Activated CD8-positive, alpha-beta memory T cell treated with anti-CD3 and anti-CD28 coated beads, Interleukin-2, amount 50 U/mL, for 48 hours (primary cell): ENCODE measurements at places on chromosomes 4 and X.

GRCh38 chr4:156779042-156779441, 192.6 kb downstream of the PDGFC start:
- DNase-seq = no peak

DNA sequence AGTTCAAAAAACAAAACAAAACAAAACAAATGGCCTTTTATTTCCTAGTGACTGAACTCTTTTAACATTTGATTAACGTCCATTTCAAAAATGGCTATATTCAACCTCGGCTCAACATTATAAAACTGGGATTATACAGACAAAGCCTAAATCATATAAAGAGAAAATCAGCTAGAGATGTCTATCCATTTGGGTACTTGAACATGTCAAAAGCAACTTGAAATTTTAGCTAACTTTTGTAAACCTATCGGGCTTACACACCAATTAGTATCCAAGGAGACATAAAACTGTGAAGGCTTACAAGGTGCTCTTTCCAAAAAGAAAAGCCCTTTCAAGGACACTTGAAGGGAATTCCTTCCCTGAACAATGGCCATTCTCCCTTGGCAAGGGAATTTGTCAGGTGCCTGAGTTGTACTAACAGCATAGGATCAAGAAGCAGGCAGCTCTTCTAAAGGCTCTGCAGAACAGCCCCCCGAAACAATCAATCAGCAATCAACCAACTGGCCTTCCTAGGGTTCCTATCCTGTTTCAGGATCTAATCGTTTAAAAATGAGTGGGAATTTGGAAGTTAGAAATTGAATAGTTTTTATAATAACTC, 633.7 kb upstream of the HTR2C start:
- no peak for DNase-seq

- DNase-seq = peak; percentile 88
These were observed at the start of gene LIN54 for GRCh38 chr4:83010522-83011318. TSS of gene LIN54 (minus strand) at chr4:83010823. CDS start at chr4:82984844, 25,979 bp downstream.

DNA sequence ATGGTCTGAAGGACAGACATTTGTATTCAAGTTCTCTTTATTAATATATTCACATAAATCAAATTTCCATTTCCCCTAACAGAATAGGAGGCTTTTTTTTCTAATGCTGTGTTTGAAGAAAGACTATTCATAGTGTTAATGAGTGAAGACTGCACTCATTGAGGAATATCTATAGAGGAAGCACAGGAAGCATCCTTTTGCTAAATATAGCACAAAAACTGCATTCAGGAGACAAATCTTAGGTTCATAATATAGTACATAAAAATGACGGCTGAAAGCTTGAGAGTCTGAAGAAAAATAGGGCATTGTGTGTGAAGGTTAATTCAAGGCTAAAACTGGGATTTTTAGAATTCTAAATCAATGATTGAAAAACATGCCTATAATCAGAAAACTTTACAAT, 50.4 kb upstream of the ANKRD50 start:
- no peak for DNase-seq

DNA sequence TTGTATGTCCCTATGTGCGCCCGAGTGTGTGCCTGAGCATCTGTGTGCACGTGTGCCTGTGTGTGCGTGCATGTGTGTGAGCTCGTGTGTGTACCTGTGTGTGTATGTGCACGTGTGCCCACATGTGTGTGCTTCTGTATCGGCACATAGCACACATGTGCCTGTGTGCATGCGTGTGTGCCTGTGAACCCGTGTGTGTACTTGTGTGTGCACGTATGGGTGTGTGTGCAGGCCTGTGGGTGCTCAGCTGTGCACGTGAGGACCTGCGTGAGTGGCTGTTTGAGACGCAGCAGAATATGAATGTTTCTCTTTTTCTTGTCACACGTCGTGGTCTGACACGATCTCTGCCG, 4.3 kb downstream of the AKAP17A start:
- peak; percentile 44 for DNase-seq

- DNase-seq = no peak
These were observed 38.2 kb upstream of the MTNR1A start for GRCh38 chr4:186593587-186593973.

GRCh38 chr4:79237851-79238250, 88.0 kb downstream of the NAA11 start:
- DNase-seq = no peak

DNA sequence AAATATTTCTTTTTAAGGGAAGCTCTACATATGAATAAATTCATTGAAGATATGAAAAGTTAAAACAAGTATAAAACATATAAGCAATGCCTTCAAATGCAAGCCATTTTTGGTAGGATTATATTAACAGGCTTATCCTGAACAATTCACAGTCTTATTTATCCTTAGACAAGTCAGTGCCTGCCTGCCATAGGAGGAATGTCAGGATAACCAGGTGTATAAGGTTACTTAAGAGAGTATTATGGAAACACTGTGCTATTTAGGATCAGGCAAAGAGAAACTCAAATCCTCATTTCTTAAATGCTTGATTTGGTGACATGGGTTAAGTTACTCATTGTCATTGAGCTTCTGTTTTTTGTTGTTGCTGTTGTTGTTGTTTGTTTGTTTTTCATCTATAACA, 2029.9 kb upstream of the AGA start:
- no peak for DNase-seq

GRCh38 chr4:42454755-42455420, 57.6 kb downstream of the SHISA3 start:
- no peak for DNase-seq

DNA sequence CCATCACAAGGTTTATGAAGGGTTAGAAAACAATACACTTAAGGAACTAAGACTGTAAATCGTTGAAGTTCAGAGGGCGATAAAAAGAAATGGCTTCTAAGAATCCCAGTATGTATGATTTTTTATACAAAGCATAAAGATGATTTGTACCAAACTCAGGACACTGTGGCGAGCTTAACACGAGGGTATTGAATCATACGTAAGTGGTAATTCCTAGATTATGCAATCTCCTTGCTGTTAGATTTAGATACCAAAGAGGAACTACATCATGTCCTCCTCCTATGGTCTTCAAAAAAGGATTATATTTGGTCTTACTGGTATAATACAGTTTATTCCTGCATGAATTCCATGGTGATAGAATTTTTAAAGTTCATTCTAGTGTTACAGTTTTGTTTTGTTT, 23.9 kb downstream of the NFKB1 start:
- DNase-seq = no peak

GRCh38 chr4:63361628-63362027, 1047.6 kb downstream of the TECRL start:
- no peak for DNase-seq

- no peak for DNase-seq
These were observed 371.7 kb downstream of the SLITRK2 start for GRCh38 chrX:146189371-146189770.

DNA sequence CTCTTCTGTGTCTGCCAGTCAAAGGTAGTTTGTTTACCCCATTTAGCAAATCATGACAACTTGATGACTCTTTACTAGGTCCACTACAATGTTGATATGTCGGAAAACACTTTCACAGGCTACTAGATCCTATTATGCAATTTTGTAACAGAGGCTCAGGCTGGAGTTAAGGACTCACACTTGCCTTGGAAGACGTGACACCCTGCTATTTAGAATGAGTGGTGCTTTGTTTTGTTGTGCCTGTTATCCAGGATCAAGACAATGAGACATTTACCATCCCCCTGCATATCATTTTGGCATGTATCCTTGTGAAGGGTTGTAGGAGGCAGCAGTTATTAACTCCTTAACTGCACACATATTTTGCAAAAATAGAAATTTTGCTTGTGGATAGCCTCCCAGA, 263.7 kb downstream of the IL1RAPL1 start:
- no peak for DNase-seq

DNA sequence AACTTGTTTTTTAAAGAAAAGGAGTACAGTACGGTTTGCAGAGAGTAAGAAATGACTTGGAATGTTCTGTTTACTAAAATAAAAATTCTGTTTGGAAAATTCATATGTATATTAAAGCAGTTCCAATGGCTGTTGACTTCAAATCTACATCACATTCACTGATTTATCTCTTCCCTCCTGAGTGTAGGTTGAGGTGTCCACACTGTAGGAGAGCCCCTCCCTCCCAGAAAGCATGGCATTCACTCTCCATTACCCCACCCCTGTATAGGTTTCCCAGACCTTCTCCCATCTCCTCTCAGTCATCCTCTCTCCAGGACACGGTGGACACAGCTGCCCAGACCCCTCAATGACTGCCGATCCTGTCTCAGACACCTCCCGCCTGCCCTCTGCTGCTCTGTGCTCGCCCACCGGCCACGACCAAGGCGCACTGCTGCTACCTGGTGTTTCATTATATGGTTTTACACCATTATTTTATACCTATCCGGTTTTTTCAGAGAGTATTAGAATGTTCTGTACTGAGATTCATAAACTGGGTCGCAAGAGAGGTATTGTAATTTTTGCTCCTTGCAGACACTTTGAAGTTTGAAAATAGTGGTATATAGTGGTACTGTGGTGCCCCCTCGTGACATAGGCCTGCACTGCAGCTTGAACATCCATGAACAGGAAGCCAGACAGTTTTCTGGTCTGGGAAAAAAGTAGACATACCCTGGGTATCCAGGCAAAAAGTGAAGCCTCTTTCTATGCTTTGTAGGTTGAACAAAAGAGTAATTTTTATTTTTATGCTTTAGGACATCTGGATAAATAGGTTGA, 38.8 kb upstream of the BEX4 start:
- DNase-seq = peak; percentile 71

- peak; percentile 68 for DNase-seq
These were observed at the start of gene EVC for GRCh38 chr4:5710961-5711478. TSS of gene EVC (plus strand) at chr4:5711201. CDS start at chr4:5711381, 180 bp downstream.

- no peak for DNase-seq
These were observed 893 bp upstream of the HOPX start for GRCh38 chr4:56681853-56682525.

DNA sequence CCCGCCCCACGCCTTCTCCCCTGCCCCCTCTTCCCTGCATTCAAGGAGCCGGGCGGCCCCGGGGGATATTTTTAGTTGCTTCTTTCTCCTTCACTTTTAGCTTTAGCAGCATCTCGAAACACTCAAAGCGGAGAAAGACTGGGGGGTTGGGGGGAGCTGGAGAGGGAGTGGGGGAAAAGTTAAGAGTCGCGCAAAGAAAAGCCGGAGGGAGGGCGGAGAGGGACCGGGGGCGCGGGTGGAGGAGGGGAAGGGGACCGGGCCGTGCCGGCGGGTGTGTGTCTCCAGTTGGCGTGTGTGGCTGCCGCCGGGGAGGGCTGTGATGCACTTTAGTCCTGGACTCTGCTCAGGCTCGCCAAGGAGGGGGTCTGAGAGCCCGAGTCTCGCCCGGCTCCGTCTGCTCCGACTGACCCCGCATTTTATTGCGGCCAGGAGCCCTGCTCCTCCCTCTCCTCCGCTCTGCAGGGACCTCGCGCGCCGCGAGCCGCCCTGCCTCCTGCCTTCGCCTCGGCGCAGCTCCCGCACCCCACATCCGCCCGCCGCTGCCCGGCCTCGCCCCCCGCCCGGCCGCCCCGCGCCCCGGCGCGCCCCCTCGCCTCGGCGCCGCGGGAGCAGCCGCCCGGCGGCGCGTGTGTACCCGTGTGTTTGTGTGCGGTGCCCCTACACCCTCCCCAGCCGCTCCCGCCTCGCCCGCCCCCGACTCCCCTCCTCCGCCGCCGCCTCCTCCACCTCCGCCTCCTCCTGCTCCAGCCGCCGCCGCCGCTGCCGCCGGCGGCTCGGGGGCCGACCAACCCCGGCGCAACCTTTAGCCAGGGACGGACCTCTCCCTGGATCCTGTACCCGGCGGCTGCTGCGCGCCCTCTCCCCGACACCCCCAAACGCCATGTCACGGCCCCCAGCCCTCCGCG, 1.4 kb downstream of the ZNF827 start:
- DNase-seq = peak; percentile 80

GRCh38 chr4:1602655-1603412, 81.3 kb downstream of the FAM53A start:
- DNase-seq = no peak

- no peak for DNase-seq
These were observed 267.8 kb upstream of the INTU start for GRCh38 chr4:127364911-127365310.
